ENCODE measurements at places on chromosomes 16 and 17.

- DNase-seq, result no peak
These were observed 195.2 kb downstream of the AXIN2 start for GRCh38 chr17:65366102-65366844.

DNA sequence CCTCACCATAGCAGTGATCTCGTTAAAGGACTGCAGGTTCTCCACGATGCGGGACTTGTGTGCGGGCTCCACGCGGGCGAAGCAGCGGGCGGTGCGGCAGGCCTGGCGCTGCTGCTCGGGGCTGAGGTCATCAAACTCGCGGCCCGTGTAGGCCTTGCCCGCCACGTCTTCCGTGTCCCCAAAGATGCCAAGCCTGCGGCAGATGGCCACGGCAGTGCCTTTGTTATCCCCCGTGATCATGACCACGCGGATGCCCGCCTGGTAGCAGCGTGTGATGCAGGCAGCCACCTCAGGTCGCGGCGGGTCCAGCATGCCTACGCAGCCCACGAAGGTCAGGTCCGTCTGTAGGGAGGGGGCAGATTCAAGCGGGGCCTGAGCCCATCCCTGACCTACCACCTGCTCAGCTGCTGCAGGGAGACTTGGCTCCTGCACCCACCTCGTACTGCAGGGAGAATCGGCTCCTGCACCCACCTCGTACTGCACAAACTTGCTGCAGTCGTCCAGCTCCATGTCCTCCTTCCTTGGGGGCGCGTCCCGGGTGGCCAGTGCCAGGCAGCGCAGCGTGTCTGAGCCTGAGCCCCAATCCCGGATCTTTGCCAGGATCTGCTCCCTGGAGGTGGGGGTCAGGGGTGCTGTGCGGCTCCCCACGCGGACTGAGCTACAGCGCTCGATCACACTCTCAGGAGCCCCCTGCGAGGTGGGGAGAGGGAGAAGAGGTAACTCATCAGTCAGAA, 23.1 kb downstream of the ATP2A3 start:
- no peak for DNase-seq

GRCh38 chr17:46097497-46097896, 95.7 kb downstream of the KANSL1 start:
- no peak for DNase-seq

GRCh38 chr17:1727876-1728630, 3.5 kb downstream of the WDR81 start:
- no peak for DNase-seq

DNA sequence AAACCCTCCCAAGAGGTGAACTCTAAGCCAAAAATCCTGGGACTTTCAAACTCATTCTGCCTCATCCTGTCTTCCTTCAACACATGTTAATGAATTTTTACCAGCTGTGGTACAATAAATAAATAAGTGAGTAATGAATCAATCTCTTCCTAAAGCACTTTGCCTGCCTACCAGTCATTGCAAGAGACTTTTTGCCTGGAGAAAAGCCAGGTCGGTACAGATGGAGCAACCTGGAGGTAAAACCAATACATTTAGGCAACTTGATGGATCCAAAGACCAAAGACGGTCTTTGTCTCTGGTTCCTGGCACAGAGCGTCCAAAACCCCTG, 324.2 kb downstream of the PMP22 start:
- no peak for DNase-seq

- no peak for DNase-seq
These were observed 44.6 kb downstream of the GNA13 start for GRCh38 chr17:65011966-65012365.

GRCh38 chr17:39861235-39861634, 2.9 kb downstream of the IKZF3 start:
- DNase-seq, result no peak

DNA sequence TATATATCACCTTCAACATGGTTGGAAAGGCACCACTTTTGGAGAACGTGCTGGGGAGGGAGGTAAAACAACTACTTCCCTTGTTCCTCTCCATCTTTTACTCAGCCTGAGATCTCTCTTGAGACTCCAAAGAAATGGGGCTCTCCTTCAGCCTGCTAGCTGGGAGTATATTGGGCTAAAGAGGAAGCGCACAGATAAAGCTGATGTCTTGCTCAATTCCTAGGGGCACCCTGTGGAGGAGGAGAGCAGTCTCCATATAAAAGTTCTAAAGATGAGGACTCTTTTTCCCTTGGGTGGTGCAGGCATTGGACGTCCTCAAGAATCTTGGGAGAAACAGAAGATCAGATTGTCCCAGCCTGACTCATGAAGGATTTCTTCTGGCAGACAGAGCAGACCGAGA, 4.6 kb upstream of the ETV4 start:
- no peak for DNase-seq

- DNase-seq, result no peak
These were observed 158.3 kb upstream of the PLCG2 start for GRCh38 chr16:81620796-81621195.

DNA sequence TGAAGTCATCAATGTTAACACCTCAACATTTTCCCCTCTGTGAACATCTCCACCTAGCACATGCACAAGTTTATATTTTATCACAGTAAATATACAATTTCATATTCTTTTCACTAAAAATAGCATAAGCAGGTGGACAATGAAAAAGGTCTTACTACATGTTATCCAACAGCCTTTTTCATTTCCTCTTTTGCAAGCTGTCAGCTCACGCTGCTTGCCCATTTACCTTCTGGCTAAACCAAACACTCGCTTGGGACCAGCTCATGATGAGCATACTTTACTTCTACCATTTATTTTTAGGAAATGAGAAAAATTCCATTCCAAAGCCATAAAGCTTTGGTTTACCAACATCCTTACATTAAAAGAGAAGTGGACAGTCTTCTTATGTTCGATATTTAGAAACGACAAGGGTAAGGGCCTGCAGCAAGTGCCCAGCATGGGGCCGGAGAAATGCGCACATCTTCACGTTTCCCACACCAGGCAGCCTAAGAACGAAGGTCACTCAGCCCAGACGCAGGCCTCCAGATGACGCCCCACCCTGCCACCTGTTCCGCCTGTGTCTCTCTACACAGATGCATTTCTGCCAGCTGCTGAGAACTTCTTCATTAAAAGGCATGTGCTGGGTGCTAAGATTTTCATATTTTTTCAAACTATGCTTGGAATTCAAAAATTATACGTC, 13.9 kb downstream of the SNN start:
- DNase-seq, result no peak

DNA sequence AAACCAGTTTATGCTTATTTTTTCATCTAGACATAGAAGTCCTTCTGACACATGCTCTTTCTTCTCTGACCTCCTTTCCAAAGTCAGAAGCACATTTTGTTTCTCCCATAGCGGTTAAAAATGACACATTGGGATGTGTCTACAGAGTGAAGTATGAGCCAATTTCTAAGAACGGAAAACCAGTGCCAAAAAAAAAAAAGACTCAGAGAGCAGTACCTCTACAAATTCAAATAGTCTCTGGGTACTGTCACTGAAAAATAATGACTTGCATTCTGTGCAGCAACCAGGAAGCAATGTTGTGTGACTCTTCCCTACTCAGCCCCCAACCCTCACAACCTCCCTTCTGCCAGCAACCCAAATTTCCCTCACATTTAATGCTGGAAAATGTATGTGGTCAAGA, 145.5 kb upstream of the PMFBP1 start:
- DNase-seq, result no peak

GRCh38 chr16:49602976-49603310, 229.3 kb downstream of the C16orf78 start:
- no peak for DNase-seq

GRCh38 chr17:70053241-70054234, 21.5 kb upstream of the KCNJ16 start:
- no peak for DNase-seq

DNA sequence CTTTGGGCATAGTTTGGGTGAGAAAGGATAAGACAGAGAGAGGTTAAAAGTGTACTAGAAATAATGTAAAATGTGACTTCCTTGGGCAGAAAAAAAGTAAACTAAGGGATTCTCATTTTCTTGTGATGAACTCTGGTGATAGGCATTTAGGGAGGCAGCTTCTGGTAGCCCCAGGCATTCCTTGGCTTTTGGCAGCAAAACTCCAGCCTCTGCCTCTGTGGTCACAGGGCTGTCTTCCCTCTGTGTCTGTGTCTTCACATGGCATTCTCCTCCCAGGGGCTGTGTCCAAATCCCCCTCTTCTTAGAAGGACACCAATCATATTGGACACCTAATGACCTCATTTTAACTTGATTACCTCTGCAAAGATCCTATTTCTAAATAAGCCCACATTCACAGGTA, 54.7 kb downstream of the HS3ST3B1 start:
- no peak for DNase-seq

DNA sequence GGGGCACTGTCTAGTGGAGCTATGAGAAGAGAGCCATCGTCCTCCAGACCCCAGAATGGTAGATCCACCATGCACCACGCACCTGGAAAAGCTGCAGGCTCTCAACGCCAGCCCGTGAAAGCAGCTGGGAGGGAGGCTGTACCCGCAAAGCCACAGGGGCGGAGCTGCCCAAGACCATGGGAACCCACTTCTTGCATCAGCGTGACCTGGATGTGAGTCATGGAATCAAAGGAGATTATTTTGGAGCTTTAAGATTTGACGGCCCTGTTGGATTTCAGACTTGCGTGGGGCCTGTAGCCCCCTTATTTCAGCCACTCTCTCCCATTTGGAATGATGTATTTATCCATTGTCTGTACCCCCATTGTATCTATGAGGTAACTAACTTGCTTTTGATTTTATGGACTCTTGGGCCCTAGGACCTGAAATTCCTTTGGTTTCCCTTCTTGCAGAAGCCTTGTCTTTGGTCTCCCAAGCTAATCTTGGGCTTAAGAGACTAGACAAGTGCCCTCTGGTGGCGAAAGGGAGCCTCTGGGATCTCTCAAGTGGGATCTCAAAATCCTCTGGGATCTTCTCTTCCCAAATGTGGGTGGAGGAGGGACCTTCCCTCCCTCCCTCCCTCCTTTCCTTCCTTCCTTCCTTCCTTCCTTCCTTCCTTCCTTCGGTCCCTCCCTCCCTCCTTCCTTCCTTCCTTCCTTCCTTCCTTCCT, 58.2 kb upstream of the HAPSTR1 start:
- DNase-seq, result no peak

DNA sequence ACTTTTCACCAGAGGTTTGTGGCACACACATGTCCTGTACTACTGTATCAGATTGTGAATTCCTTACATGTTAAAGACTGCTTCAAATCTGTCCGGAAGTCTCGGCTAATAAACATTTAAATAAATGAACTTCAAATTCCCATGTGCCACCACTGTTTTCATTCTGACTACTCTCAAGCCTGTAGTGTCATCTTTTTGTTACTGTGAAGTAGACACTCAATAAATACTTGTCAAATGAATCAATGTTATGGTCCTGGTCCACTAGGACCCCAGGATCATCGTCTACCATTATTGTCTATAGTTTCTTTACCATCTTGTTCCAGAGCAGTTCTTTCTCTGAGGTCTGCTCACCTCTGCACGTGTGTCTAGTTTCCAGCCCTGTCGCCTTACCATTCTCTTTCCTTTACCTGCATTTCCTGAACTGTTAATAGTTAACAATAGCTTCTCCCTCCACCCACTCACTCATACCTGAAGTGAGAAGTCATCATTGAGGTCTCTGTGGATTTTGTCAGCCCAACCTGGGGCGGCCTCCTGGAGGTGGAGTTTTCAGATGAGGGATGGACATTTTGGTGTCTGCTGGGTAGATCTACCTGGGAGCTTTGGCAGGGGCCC, 333.0 kb downstream of the SEC14L1 start:
- no peak for DNase-seq

- DNase-seq, result no peak
These were observed 48.5 kb downstream of the HAPSTR1 start for GRCh38 chr16:9139965-9140364.
